Nasal cavity respiratory epithelium epithelial cell of viscerocranial mucosa (primary cell): ENCODE measurements at places on chromosomes 3 and 15. TPM values are rescaled to one million over a fixed set of nuclear protein-coding genes. Genes with fewer than 3 reads are reported as not detected.

The PODXL2 gene
- 3.4 and 11.7 TPM in 2 replicates for total RNA-seq

The WDR73 gene
- total RNA-seq = 27.7 and 28.7 TPM in 2 replicates

The LYZL4 gene
- not detected in 2 replicates for total RNA-seq

The SYNPR gene
- not detected in 2 replicates for total RNA-seq

The AGTR1 gene
- total RNA-seq = not detected in 2 replicates

The RYK gene
- total RNA-seq = 92.6 and 108 TPM in 2 replicates

The SLC2A2 gene
- not detected in 2 replicates for total RNA-seq

The TTC21A gene
- 0.34 and 2.0 TPM in 2 replicates for total RNA-seq

The HGD gene
- total RNA-seq = 0.28 and 0.34 TPM in 2 replicates

The ITGA11 gene
- total RNA-seq = under 0.01 TPM in 1 of 2 replicates, not detected in the other

The COL8A1 gene
- total RNA-seq = 0.34 and 4.0 TPM in 2 replicates

The BCL6 gene
- 3.4 and 16.1 TPM in 2 replicates for total RNA-seq

The NDUFAF3 gene
- total RNA-seq = 45.5 and 57.4 TPM in 2 replicates

The GASK1A gene
- total RNA-seq = 0.50 and 1.4 TPM in 2 replicates

The MYO5C gene
- total RNA-seq = 10.6 and 14.3 TPM in 2 replicates

The FURIN gene
- 43.7 and 125 TPM in 2 replicates for total RNA-seq

The LRRN1 gene
- under 0.01 and 15.3 TPM in 2 replicates for total RNA-seq

The LSMEM2 gene
- not detected in 2 replicates for total RNA-seq

The TBC1D5 gene
- total RNA-seq = 130 and 131 TPM in 2 replicates

The BAHD1 gene
- 5.5 and 10.0 TPM in 2 replicates for total RNA-seq

The CRYBG3 gene
- 17.8 and 32.2 TPM in 2 replicates for total RNA-seq

The FBXO40 gene
- total RNA-seq = not detected in 2 replicates

The CALML4 gene
- 3.8 and 8.2 TPM in 2 replicates for total RNA-seq

The IL17RC gene
- total RNA-seq = 9.2 and 16.6 TPM in 2 replicates

The PLSCR5 gene
- total RNA-seq = not detected in 2 replicates

The SCAMP5 gene
- under 0.01 and 0.64 TPM in 2 replicates for total RNA-seq

The PCLAF gene
- 1.4 TPM in 2 replicates for total RNA-seq

The MGLL gene
- total RNA-seq = 35.9 and 62.9 TPM in 2 replicates
